ENCODE measurements at places on chromosomes 5 and 9.

- DNase-seq = no peak
Observed at GRCh38 chr5:29924107-29924506, 1269.4 kb upstream of the CDH6 start.

GRCh38 chr9:14165376-14166035, 148.4 kb downstream of the NFIB start:
- no peak for DNase-seq

GRCh38 chr9:133670466-133670865, 34.3 kb downstream of the DBH start:
- DNase-seq = no peak

GRCh38 chr9:95762322-95762721, 113.2 kb upstream of the ERCC6L2 start:
- DNase-seq = no peak

DNA sequence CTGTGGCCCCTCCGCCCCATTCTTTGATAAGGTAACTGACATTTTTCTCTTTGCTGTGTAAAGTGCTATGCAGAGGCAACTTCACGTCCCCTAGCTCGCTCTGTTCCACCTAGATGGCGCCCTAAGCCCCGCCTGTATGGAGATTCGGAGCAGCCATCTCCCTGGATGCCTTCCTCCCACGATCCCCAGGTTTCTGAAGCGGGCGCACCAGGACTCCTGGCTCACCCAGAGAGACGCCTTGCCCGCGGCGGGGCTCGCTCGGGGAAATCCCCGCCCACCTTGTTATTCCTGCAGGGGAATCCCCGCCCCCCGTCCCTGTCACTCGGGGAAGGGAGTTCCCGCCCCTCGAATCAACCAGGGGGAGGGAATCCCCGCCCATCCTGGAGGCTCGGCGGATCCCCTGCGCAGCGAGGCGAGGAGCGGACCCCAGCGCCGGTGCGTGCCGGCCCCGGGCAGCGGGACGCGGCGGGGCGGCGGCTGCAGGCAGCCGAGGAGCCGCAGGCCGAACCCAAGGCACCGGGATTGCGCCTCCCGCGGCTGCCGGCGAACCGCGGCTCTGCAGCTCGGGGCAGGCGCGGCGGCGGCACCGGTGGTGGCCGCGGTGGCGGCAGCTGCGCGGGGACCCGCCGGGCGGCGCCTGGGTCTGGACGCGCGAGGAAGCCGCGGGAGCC, at the start of gene PDZD2:
Gene PDZD2 (plus strand): TSS at position 384 of the 671 bp plus-strand sequence.
- peak; percentile 73 for DNase-seq

GRCh38 chr9:74573640-74574191, 76.6 kb downstream of the RORB start:
- no peak for DNase-seq

GRCh38 chr5:150057996-150058395, 28.4 kb downstream of the CSF1R start:
- DNase-seq = no peak

DNA sequence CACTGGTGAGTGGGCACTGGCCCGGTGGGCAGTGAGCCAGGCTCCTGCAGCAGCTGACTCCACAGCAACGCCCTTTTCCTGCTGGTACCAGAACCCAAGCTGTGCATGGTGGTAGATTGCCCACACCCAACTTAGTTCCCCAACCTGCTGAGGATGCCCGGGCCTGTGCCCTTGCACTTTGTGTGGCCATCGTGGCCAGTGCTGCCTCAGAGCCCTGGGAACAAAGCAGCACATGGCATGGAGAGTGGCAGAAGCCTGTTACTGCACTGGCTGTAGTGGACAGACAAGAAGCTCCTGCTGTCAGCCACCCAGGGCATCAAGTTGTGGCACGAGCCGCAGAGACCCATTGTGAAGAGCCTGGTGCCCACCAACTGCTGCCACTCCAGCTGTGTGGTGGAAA, 612.9 kb downstream of the DNAH5 start:
- DNase-seq = no peak

All from stimulated activated CD8-positive, alpha-beta memory T cell treated with anti-CD3 and anti-CD28 coated beads, Interleukin-2, amount 100 ng/mL, for 48 hours (primary cell).